ENCODE measurements at places on chromosomes 2 and 18. TPM values are rescaled to one million over a fixed set of nuclear protein-coding genes. Genes with fewer than 3 reads are reported as not detected.

DNA sequence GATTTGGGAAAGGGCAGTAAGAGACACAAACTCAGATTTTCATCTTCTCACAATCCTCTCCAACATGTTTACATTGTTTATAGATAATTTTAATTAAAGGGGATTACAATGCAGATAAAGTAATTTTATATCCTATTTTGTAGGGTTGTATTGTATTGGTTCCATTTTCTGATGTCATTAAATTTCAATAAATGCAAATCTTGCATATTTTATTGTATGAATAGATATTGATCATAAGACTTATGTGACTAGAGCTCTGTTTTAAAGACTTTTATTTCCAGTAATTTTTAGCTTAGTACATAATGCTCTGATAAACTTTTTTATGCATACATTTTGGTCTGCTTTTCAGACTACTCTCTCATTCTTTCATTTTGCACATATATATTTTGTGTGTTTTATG, 819.6 kb downstream of the TSN start:
- DNase-seq, result no peak
- no peak overlapping the region for H3K4me3 ChIP-seq
- no peaks in the 10 kb centered on the region for H3K27me3 ChIP-seq
- H3K4me1 ChIP-seq, result no peaks in the 10 kb centered on the region

DNA sequence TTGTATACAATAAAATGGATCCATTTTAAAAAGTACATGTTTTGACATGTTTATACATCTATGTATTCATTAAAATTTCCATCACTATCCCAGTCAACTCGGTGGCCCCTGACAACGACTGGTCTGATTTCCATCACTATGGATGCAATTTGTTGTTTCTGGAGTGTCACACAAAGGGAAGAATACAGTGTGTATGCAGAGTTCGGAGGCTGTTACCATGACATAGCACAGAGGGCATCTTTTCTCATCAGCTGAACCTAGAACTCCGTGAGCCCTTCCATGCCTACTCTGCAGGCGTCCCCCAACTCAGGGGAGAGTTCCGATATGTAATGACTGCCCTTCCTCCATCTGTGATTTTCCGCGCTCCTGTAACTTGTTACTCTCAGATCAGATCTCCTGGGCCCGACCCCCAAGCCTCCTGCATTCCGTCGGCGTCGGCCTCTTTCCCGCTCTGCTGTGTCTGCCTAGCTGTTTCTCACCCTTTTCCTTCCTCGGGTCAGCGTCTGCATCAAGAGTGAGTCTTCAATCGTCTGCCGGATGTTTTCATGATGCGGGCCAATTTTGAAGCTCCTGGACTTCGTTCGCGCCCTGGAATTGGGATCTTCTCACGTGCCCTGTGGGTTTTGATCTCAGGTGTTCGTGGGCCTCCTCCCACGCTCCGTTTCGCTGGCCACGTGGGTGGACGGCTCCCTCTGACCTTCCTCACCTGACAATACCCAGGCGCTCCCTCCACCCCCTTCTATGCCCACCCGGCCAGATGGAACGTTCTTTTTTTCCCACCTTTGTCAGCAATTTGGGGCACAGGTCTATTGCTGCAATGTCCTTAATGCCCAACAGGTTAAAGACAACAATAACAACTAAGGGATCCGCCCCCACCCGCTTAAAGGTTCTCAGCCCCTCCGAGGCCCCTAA, 161.0 kb downstream of the TWIST2 start:
- no peaks in the 10 kb centered on the region for H3K4me1 ChIP-seq
- no peak for DNase-seq
- H3K36me3 ChIP-seq, result no peaks in the 10 kb centered on the region
- no peak overlapping the region for H3K4me3 ChIP-seq

SPC25 gene
- total RNA-seq, result 28.5 TPM

CNDP1 gene
- total RNA-seq, result 0.29 TPM

- H3K36me3 ChIP-seq, result no peaks in the 10 kb centered on the region
- no peaks in the 10 kb centered on the region for H3K27me3 ChIP-seq
- no peak overlapping the region for H3K4me3 ChIP-seq
These were observed 57.0 kb upstream of the TXNDC2 start for GRCh38 chr18:9828506-9829396.

SCN7A gene
- total RNA-seq, result 0.11 TPM

ZNF385B gene
- total RNA-seq, result 3.0 TPM

RTP5 gene
- not detected for total RNA-seq

PROM2 gene
- 4.0 TPM for total RNA-seq

GRCh38 chr18:1092228-1092627, 187.6 kb downstream of the ADCYAP1 start:
- no peak overlapping the region for H3K27ac ChIP-seq
- H3K4me1 ChIP-seq, result peaks cover 3% of the 10 kb centered on the region
- H3K36me3 ChIP-seq, result peaks cover 41% of the 10 kb centered on the region
- H3K27me3 ChIP-seq, result no peaks in the 10 kb centered on the region

GRCh38 chr2:54858021-54858681, 134.7 kb downstream of the EML6 start:
- no peaks in the 10 kb centered on the region for H3K27me3 ChIP-seq
- no peak for DNase-seq
- H3K4me3 ChIP-seq, result no peak overlapping the region
- H3K36me3 ChIP-seq, result no peaks in the 10 kb centered on the region
